Stimulated activated CD8-positive, alpha-beta memory T cell treated with anti-CD3 and anti-CD28 coated beads, Interleukin-4, amount 100 ng/mL, for 48 hours (primary cell): ENCODE measurements at places on chromosomes 3 and 15.

- no peak for DNase-seq
Measured at GRCh38 chr3:57545636-57546268, 1.6 kb upstream of the DNAH12 start.

GRCh38 chr3:22101811-22102210, 350.8 kb upstream of the ZNF385D start:
- DNase-seq = no peak

GRCh38 chr3:185065059-185065458, 87.8 kb downstream of the C3orf70 start:
- no peak for DNase-seq

GRCh38 chr3:150759319-150759718, 3.6 kb downstream of the SIAH2 start:
- DNase-seq = no peak

GRCh38 chr3:104102386-104102785, 1264.3 kb upstream of the ALCAM start:
- no peak for DNase-seq

GRCh38 chr3:44761101-44761423, 357 bp downstream of the KIAA1143 start:
- no peak for DNase-seq

- DNase-seq = no peak
Measured at GRCh38 chr3:191372122-191372521, 41.8 kb upstream of the UTS2B start.

GRCh38 chr3:126732281-126733060, 28.4 kb downstream of the CHCHD6 start:
- no peak for DNase-seq

- DNase-seq = peak; percentile 79
Measured at GRCh38 chr3:52240059-52240885, 1.3 kb upstream of the TWF2 start.

GRCh38 chr3:110905121-110905520, 166.5 kb upstream of the NECTIN3 start:
- no peak for DNase-seq

DNA sequence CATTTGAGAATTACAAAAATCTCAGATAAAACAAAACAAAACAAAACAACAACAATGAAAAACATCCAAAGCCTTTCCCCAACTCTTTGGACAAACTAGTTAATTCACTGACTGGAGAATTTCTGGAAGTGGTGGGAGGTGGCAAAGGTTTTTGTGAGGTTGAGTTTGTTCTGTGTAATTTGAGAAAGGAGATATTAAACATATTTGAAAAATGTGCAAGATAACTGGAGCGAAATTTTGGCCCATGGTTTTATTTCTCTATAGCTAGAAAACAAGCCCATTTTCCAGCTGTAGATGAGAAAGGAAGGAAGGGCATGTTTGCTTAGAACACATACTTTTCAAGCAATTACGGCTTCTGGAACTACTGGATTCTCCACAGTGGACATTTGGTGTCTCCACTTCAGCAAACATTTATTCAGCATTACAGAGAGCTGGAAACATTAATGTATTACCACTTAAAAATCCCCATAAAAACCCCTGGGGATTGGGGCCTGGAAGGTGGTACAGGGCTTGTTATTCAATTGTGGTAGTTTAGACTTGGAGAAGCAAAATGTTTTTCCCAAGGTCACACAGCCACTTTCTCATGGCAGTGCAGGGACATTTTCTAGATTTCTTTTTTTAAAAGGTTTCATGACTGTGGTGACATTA, 135.8 kb downstream of the THSD4 start:
- no peak for DNase-seq

DNA sequence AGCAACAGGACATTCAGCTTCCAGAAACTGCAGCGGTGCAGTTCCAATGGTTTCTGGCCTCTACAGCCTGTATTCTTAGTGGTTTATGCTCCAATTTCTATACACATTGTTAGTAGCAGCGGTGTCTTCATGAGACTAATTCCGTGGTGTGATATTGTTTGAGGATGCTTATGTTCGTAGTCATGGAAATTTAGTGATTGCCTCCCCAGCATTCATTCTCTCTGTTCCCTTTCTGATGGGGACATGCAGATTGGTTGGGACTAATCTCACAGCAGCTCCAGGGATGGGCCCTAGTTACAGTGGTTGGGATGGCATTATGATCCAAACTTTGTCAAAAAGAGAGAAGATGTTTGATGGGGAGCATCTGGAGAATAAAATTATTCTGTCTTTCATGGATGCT, 208.6 kb downstream of the CD47 start:
- no peak for DNase-seq

- DNase-seq = no peak
Measured at GRCh38 chr3:180523040-180523439, 78.9 kb upstream of the TTC14 start.
